ENCODE measurements at places on chromosomes 6 and 20.
A peak's percentile ranks its signal among the peaks of the same experiment; 100 is the strongest.

- DNase-seq: no peak
Observed at GRCh38 chr20:2535711-2536559, 438 bp upstream of the TMC2 start.

DNA sequence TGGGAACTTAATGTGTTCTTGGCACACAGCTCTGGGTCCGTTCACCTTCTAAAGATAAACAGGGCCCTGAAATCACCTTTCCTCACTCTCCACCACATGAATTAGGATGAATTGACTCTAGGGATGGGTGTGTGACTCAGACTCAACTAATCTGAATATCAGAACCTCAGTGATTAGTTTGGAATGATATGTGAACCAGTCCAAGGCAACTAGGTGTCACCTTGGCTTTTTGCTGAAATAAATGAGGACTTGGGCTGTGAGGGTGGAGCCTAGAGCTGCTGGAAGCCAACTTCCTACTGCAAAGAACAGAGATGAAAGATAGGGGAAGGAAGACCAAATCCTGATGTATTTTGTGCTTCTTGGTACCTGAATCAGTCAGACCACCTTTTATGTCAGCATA, 132.0 kb upstream of the RNF24 start:
- DNase-seq: no peak

DNA sequence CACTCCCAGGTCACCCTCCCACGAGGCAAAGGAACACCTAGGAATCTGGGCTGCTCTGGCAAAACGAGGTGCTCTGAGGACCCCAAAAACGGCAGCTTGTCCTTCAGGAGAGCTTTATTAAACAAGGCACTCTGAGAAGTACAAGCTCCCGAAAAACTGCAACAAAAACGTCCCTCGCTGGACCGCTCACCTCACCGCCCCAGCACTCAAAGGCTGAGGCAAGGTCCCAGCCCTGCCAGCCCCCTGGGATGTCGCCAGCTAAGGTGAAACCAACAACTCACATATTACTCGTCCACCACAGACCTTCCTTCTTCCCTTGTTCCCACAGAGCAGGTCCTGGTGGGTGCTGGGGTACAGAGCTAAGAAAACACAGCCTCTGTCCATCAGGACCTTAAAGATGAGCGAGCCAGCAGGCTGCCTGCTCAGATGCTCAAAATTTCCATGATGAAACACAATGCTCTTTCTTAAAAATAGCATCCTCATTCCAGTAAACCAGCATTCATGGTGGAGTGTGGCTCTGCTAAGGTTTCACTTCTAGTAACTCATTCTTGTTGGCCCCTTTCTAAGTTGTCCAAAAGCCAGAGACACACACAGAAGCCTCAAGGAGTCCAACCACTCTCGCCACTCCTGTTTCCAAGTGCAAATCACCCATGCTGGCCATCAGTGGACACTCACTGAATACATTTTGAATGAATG, 35.9 kb downstream of the ATP9A start:
- DNase-seq: no peak

GRCh38 chr6:44223319-44224028, at the start of gene SLC29A1:
TSS of gene SLC29A1 (plus strand) at chr6:44223595. CDS start at chr6:44227314, 3,719 bp downstream.
- DNase-seq: peak; percentile 98

DNA sequence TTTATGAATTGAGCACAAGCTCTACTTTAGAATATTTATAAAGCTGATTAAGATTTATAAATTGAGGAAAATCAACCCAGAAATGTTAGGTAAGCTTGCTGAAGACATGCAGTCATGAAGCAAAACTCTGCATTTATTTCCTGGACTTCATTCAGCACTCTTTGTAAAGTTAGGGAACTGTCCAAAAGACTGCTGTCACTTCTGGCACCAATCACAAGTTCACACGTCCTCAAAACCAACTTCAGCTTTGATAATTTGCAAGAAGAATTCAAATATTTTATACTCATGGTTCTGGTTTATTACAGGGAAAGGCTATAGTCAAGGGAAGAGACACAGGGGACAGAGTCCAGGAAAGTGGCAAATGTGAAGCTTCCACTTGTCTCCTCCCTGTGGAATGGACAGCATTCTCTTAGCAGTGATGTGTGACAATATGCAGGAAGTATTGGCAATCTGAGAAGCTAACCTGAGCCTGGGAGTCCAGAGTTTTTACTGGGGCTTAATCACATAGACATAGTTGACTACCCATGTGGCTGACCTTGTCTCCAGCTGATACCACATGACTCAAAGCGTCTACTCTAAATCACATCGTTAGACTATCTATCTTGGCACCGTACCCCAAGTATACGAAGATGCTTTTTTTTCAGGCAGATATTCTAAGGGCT, 85.4 kb downstream of the PPP1R14C start:
- no peak for DNase-seq

DNA sequence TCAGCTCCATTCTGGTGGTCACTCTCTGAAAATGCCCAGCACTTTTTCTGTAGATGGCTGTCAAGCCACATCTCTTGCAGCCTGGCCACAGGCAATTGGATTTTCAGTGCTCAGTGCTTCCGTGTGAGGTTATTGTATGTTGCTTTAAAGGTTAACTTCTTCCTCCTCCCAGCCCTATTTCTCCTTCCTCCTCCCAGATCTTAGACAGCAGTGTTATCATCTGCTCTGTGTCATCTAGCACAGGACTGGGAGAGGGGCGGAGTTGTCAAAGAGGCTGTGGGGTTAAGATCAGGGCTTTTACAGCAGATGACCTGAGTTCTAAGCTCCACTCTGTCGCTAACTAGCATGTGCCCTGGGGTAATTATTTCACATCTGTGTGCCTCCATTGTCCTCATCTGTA, 129.0 kb downstream of the PHACTR3 start:
- no peak for DNase-seq

DNA sequence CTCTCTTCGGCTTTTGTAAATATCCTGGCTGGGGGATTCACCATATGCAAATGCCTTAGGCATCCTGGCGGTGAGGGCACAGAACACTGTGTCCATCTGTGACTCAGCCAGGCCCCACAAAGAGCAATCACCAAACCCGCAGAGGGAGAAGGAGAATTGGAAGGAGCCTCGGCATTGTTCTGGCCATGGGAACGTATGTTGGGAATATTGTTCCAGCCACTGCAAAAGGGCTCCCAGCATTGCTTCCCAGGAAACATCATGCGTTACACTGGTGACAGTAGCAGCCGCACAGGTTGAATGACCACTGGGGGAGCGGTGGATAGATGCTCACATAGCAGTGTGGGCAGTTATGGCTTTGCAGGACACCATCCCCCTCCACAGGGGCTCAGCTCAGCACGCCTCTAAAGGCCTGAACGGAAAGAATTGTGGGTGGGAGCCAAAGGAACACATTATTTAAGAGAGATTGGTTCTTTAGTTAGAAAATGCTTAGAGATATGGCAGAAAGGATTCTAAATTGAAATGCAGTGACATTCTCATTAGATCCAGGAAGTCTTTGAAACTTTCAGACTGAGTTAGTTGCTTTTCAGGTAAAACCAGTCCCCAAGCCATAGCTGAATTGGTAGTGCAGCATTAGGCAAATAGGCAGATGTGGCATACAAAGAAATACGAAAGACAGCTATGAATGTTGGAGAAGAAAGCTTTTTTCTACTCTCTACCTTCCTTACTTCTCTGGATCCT, 104.3 kb downstream of the RNF144B start:
- no peak for DNase-seq

GRCh38 chr6:144664281-144664680, 379.1 kb downstream of the UTRN start:
- no peak for DNase-seq

DNA sequence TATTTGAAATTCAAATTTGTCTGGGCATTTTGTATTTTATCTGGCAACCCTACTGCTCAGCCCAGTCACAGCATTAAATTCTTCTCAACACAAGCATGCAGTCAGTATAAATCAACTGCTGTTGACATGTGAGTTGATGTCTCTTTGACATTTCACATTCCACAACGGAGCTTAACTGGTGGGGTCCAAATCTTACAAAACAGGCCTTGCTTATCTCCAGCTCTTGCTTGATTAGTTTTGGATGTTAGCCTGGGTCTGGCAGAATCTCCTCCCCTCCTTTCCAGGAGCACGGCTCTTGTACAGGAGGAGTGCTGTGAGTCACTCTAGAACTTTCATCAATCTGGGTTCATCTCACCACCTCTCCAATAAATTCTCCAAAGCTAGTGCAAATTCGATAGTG, 80.8 kb upstream of the PHACTR1 start:
- no peak for DNase-seq

- DNase-seq: no peak
Observed at GRCh38 chr6:135018052-135018451, 36.6 kb downstream of the HBS1L start.

DNA sequence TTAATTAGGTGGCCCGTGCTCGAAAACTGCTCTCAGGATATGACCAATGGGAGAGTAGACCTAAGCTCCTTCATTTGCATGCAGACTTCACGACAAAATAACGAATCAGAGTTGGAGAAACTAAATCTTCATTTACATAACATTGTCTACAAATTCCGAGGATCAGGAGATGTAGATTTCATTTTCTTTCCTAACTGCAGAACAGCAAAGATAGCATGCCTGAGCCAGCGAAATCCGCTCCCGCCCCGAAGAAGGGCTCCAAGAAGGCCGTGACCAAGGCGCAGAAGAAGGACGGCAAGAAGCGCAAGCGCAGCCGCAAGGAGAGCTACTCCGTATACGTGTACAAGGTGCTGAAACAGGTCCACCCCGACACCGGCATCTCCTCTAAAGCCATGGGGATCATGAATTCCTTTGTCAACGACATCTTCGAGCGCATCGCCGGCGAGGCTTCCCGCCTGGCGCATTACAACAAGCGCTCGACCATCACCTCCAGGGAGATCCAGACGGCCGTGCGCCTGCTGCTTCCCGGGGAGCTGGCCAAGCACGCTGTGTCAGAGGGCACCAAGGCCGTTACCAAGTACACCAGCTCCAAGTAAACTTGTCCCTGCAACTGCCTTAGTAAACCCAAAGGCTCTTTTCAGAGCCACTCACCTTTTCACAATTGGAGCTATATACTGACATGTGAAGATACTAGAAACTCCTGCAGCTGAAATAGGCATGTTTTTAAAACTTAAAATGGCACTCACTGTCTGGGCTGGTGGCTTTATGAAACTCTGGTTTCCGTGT, 96.5 kb downstream of the HFE start:
- DNase-seq: peak; percentile 72

- DNase-seq: no peak
Observed at GRCh38 chr20:7523288-7523687, 417.0 kb downstream of the HAO1 start.
